ENCODE measurements at places on chromosomes 5 and 9. TPM values are rescaled to one million over a fixed set of nuclear protein-coding genes. Genes with fewer than 3 reads are reported as not detected.

Gene GRXCR2
- not detected for total RNA-seq

GRCh38 chr9:76322810-76323209 lies 71.4 kb downstream of the RFK start:
- no peak for DNase-seq
- H3K27ac ChIP-seq: no peak overlapping the region
- H3K4me3 ChIP-seq: no peak overlapping the region
- no peaks in the 10 kb centered on the region for H3K27me3 ChIP-seq
- no peaks in the 10 kb centered on the region for H3K36me3 ChIP-seq

- no peaks in the 10 kb centered on the region for H3K36me3 ChIP-seq
- peaks cover 3% of the 10 kb centered on the region for H3K27me3 ChIP-seq
- no peak for DNase-seq
- H3K4me3 ChIP-seq: no peak overlapping the region
- H3K4me1 ChIP-seq: no peaks in the 10 kb centered on the region
- no peak overlapping the region for H3K27ac ChIP-seq
Observed at GRCh38 chr9:109652971-109653370, 127.0 kb upstream of the PALM2AKAP2 start.

DNA sequence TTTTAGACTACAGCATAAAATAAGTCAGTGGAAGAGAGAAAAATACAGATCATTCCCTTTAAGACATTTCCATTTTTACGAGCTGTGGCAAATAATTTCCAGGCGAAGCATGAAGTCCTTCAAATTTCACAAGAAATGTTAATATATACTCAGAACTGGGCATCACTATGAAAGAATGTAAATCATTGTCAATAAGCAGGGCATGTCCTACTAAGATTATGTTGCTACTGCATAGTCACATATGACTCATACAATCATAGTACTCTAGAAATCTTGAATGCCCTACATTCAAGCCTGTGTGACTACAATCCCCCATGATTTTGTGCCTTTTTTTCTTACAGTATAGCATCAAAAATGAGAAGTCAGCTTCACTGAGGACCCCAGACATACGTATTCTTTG lies 485.2 kb upstream of the FTMT start:
- H3K36me3 ChIP-seq: no peaks in the 10 kb centered on the region
- no peak overlapping the region for H3K4me3 ChIP-seq
- no peak overlapping the region for H3K27ac ChIP-seq
- no peak for DNase-seq

DNA sequence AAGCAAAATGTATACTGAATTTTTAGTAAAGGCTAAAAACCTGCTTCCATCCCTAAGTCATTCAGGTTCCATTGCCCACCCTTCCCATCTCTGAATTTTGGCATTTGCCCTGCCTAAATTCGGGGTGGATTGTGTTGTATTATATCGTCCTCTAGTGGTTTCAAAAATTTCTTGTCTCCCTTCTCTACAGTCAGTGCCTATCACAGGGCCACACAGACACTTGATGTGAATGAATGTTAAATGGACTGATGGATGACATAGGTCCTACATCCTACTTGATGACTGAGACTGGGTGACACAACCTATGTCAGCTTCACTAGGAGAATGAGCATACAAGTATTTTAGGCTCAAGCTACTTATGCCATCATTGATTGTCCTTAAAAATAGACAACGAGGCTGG lies 45.6 kb upstream of the SLC30A5 start:
- H3K27me3 ChIP-seq: no peaks in the 10 kb centered on the region
- H3K27ac ChIP-seq: no peak overlapping the region
- no peak for DNase-seq
- H3K4me3 ChIP-seq: no peak overlapping the region
- H3K36me3 ChIP-seq: no peaks in the 10 kb centered on the region

Gene SLC34A3
- total RNA-seq: not detected

GRCh38 chr9:23938908-23939307 lies 112.9 kb upstream of the ELAVL2 start:
- no peak overlapping the region for H3K4me3 ChIP-seq
- no peaks in the 10 kb centered on the region for H3K36me3 ChIP-seq
- H3K27me3 ChIP-seq: no peaks in the 10 kb centered on the region
- DNase-seq: no peak

GRCh38 chr9:93129286-93129685 lies 4.8 kb downstream of the NINJ1 start:
- peaks cover 65% of the 10 kb centered on the region for H3K4me1 ChIP-seq
- no peak overlapping the region for H3K4me3 ChIP-seq
- H3K36me3 ChIP-seq: peaks cover 14% of the 10 kb centered on the region
- no peak overlapping the region for H3K27ac ChIP-seq

DNA sequence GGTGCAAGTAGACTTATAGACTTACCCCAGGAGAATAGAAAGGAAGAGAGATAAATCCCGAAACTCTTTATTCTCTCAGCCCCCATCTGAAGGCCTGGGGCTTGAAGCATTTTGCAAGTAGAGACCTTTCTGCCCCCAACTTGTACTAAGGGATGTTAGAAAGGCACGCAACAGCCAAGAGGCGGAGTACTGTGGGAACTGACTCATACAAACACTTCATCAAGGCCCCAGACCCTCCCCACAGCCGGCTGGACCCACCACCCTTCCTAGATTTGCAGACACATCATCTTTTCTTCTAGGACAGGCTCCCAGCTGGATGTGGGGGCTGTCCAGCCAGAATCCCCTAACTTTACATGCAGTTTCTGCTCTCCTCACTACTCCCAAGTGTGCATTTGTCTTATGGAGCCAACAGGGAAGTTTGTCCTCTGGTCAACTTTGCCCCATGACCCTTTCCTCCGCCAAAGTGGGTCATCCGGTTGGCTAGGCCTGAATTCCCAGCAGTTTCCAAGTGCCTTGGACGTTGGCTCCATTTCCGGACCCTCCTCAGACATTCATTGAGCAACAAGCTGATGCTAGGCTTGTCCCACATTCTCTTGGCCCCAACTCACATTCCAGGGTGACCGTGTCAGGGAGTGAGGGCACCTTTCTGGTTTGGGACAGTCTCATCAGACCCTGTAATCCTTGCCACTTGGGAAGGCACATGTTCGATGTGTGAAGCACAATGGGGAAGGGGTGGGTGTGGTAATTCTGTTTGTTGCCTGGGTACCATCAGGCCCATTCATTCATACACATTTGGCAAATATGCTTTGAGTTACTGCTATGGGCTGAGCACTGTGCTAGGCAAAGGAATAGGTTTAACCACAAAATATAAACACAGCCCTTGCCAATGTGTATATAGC lies 64.6 kb downstream of the ABLIM3 start:
- DNase-seq: no peak
- no peak overlapping the region for H3K27ac ChIP-seq
- H3K27me3 ChIP-seq: no peaks in the 10 kb centered on the region
- H3K36me3 ChIP-seq: no peaks in the 10 kb centered on the region
- H3K4me1 ChIP-seq: no peaks in the 10 kb centered on the region

Gene FOXI1
- total RNA-seq: not detected

DNA sequence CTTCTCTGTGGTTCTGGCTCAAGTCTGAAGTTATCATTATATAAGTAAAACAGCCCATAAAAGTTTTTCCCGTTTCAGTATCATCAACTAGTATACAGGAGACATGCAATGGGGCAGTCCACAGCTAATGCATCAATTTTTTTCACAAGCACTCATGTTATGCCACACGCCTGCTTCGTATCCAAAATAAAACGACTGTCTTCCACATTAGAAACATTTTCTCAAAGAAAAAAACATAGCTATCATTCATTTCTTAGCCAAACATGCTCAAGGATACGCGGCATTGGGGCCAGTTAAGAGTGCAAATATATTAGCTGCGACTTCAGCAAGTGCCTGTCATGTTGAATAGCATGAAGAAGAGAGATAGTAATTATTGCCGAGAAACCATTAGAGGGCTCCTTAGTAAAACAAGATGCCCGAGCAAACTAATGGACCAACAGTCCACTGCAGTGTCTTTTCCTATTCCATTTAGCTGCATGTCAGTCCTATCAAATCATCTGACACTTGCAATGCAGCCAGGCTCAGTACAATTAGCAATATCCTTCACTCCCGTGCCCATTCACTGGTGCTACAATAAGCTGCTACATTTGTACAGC lies 68.5 kb downstream of the BNC2 start:
- H3K4me1 ChIP-seq: no peaks in the 10 kb centered on the region
- H3K27me3 ChIP-seq: no peaks in the 10 kb centered on the region
- no peaks in the 10 kb centered on the region for H3K36me3 ChIP-seq
- H3K27ac ChIP-seq: no peak overlapping the region

GRCh38 chr9:82890401-82890800 lies 172.5 kb downstream of the RASEF start:
- no peaks in the 10 kb centered on the region for H3K36me3 ChIP-seq
- H3K27me3 ChIP-seq: no peaks in the 10 kb centered on the region
- H3K4me3 ChIP-seq: no peak overlapping the region
- no peaks in the 10 kb centered on the region for H3K4me1 ChIP-seq
- no peak for DNase-seq

- H3K4me1 ChIP-seq: no peaks in the 10 kb centered on the region
- no peak for DNase-seq
- no peaks in the 10 kb centered on the region for H3K36me3 ChIP-seq
- no peak overlapping the region for H3K27ac ChIP-seq
- H3K27me3 ChIP-seq: no peaks in the 10 kb centered on the region
Observed at GRCh38 chr9:108168236-108168850, 678.8 kb upstream of the KLF4 start.

- peaks cover 7% of the 10 kb centered on the region for H3K4me1 ChIP-seq
- peak overlapping the region; percentile 19 for H3K27ac ChIP-seq
- H3K36me3 ChIP-seq: peaks cover 2% of the 10 kb centered on the region
- H3K27me3 ChIP-seq: peaks cover 81% of the 10 kb centered on the region
Observed at GRCh38 chr5:135489466-135490244, 37.5 kb upstream of the TIFAB start.

Gene SMIM33
- total RNA-seq: 1.2 TPM

DNA sequence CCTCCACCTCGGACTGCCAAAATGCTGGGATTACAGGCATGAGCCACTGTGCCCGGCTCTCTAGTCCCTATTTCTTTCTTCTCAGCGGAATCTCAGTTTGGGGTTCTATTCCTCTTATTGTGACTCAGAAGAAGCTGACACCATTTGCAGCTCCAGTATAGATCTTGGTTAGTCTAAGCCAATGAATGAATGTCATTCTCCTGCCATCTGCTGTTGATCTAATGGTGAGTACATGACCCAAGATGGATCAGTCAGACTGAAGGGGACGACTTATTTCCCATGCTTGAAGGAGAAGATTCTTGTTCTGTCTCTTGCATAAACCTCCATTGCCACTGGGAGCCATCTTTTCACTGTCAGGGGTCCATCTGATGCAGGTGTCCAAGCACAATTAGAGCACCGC lies 76.0 kb upstream of the KLF9 start:
- H3K4me1 ChIP-seq: peaks cover 33% of the 10 kb centered on the region
- H3K27ac ChIP-seq: no peak overlapping the region
- DNase-seq: no peak
- H3K36me3 ChIP-seq: no peaks in the 10 kb centered on the region

DNA sequence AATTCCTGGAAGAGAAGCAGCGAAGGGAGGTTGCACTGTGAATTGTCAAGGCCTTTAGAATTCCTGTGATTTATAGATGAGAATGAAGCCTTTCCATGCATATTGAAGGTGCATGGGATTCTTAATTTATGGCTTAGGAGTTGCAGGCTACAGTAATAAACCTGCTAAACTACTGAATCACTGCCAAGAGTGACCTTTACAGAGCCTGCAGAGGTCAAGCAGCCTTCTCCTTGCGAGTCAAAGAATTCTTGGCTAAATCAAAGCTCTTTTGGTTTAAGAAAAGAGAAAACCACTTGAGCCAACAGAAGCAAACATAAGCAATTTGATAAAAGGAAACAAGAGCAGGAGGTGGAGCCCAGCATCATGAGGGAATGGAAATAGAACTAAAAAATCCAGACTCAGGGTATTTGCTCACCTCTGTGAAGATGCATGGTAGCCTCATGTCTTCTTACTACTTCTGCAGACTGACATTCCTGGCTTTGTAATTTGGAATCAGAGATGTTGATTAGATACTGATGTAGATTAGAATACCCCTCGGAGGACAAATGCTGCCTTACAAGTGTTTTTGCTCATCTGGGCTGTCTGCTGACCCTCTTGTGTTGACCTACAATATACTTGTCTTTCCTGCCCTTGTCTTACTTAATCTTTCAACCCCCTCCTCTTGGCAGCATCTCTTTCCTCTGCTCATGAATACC lies 90.3 kb upstream of the IFNK start:
- DNase-seq: no peak
- no peak overlapping the region for H3K27ac ChIP-seq
- H3K36me3 ChIP-seq: no peaks in the 10 kb centered on the region
- peaks cover 8% of the 10 kb centered on the region for H3K4me1 ChIP-seq

- DNase-seq: no peak
- peaks cover 2% of the 10 kb centered on the region for H3K36me3 ChIP-seq
- H3K4me3 ChIP-seq: no peak overlapping the region
- H3K27me3 ChIP-seq: peaks cover 2% of the 10 kb centered on the region
- no peak overlapping the region for H3K27ac ChIP-seq
Observed at GRCh38 chr9:136563646-136564325, 17.9 kb upstream of the NOTCH1 start.

GRCh38 chr5:81247441-81247972 lies 14.4 kb downstream of the CKMT2 start:
- peaks cover 1% of the 10 kb centered on the region for H3K36me3 ChIP-seq
- no peak overlapping the region for H3K27ac ChIP-seq
- DNase-seq: no peak
- H3K4me3 ChIP-seq: no peak overlapping the region
- no peaks in the 10 kb centered on the region for H3K27me3 ChIP-seq
- no peaks in the 10 kb centered on the region for H3K4me1 ChIP-seq

- no peak overlapping the region for H3K27ac ChIP-seq
- peak; percentile 58 for DNase-seq
- peaks cover 8% of the 10 kb centered on the region for H3K27me3 ChIP-seq
- H3K36me3 ChIP-seq: no peaks in the 10 kb centered on the region
Observed at GRCh38 chr9:136769710-136770191, 5.4 kb upstream of the LCN15 start.

Gene TYRP1
- total RNA-seq: not detected

DNA sequence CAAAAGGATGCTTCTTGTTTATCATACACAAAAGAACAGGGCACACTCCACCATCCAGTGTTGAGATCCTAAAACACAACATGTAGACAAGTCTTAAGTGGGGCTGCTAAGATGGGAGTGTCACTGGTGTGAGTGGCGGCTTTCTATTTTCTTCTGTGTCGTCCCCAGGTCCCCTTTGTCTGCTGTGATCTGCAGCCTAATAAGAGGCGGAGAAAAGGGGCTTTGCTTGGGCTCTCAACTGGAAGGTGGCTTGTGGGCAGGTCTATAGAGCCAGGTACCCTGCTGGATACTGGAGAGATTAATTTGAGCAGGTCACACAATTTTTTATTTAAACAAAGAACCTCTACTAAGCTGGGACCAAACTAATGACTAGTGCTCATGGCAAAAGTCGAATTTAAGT lies 126.1 kb upstream of the SAP30L start:
- peaks cover 2% of the 10 kb centered on the region for H3K4me1 ChIP-seq
- H3K27ac ChIP-seq: no peak overlapping the region
- H3K4me3 ChIP-seq: no peak overlapping the region
- H3K27me3 ChIP-seq: no peaks in the 10 kb centered on the region

DNA sequence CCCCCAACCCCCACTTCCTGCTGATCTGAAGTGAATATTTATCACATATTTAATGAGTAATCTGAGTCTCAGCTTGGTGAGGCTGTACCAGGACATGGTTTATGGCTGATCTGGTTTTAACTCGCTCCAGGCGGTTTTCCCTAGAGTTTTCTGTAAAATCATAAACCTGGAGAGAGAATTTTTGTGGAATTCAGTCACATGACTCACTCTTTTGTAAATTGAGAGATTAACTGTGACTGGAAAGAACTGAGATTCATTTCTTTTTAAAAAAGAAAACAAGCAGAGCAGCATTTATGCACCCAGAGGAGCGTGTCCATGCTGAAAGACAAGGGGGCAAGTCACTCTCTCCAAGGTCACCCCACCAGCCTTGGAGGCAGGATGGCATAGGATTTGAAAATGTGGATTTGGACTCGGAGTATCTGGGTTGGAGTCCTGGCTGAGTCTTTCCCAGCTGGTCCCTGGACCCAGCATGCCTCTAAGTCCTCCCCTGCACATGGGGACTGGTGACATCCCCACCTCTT lies 81.8 kb downstream of the ZNF618 start:
- no peak for DNase-seq
- H3K27me3 ChIP-seq: no peaks in the 10 kb centered on the region
- H3K36me3 ChIP-seq: no peaks in the 10 kb centered on the region

Measured in activated CD4-positive, alpha-beta T cell treated with anti-CD3 and anti-CD28 coated beads, Interleukin-2, amount 10 ng/mL, durations not matched to agents 7 days and 5 days (primary cell).